ENCODE measurements at places on chromosomes 6 and 20. TPM values are rescaled to one million over a fixed set of nuclear protein-coding genes. Genes with fewer than 3 reads are reported as not detected.

MYLK4 gene
- 0.05 TPM for total RNA-seq

MLN gene
- not detected for total RNA-seq

C6orf141 gene
- 10.6 TPM for total RNA-seq

DOK5 gene
- total RNA-seq = 0.67 TPM

PRR18 gene
- total RNA-seq = not detected

All from mammary microvascular endothelial cell (primary cell).